ENCODE measurements at places on chromosomes 3 and 15.
A peak's percentile ranks its signal among the peaks of the same experiment; 100 is the strongest.

DNA sequence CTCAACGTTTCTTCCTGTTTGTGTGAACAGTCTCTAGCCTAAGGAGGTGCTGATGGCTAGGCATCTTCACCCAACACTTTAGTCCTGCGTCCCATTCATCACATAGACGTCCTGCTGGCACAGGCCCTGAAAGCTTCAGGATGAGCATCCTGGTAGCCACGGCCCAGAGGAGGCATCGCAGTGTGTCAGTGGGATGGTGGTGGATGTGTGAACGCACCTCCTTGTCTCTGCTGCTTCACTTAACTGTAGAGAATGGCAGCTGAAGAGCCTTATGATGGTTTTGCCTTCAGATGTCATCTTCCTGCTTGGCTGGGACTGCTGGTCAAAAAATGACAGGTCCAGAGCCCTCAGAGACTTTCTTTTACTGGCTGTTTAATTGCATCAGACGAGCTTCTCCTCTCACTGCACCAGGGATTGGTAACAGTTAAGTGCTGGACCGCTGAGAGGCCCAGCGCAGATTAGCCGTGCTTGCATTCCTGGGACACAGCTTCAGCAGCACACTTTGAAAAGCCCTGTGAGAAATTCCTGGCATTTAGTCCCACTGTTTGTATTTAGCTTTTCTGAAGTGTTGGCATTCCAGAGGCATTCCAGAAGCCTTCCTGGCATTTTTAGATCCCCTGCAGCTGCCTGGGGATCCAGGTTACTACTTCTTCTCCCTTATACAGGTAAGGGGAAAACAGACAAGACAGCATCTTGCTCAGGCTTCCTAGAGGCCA lies 132.4 kb upstream of the PLXNA1 start:
- DNase-seq: no peak

DNA sequence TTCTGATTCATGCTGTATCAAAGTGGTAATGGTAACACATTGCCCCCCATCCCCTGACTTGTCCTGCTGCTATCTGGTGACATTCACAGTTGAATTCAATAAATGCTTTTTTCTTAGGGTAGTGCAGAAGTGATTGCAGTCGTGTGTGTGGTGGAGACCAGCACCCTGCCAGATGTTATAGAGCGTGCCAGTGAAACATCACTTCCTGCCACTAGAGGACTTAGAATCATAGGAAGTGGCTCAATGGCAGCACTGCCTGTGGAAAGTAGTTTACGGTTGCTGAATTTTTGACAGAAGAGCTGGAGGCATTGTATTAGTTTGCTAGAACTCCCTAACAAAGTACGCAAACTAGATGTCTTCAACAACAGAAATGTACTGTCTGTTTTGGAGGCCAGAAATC lies 37.4 kb upstream of the P2RY12 start:
- no peak for DNase-seq

DNA sequence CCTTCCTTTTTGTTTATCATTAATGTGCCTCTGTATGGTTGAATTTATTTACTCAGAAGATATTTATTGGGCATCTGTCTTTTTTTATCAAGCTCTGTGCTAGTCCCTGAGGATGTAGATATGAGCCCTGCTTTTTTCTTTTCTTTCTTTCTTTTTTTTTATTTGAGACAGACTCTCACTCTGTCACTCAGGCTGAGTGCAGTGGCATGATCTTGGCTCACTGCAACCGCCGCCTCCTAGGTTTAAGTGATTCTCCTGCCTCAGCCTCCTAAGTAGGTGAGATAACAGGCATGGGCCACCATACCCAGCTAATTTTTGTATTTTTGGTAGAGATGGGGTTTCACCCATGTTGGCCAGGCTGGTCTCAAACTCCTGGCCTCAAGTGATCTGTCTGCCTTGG lies 58.5 kb downstream of the MBNL1 start:
- no peak for DNase-seq

- DNase-seq: peak; percentile 50
Observed at GRCh38 chr3:157999246-157999645, 107.0 kb downstream of the SHOX2 start.

DNA sequence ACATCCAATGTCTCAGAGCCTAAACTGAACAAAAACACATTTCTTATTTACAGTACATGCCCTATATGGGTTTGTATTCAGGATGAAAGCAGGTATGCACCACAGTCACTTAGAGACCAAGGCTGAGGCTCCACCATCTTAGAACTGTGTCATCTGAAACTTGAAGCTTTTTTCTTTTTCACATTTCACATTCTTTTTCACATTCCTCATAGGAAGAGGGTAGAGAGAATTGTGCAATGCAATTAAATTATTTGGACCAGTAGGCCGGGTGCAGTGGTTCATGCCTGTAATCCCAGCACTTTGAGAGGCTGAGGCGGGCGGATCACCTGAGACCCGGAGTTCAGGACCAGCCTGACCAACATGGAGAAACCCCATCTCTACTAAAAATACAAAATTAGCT lies 591.0 kb downstream of the MECOM start:
- no peak for DNase-seq

- DNase-seq: no peak
Observed at GRCh38 chr3:153889905-153890334, 231.3 kb upstream of the ARHGEF26 start.

Measured in NCI-H1092 treated with DMSO at 0.1 percent for 48 hours (cell line).